ENCODE measurements at places on chromosomes 4 and X.
A peak's percentile ranks its signal among the peaks of the same experiment; 100 is the strongest.

- peak; percentile 3 for DNase-seq
Measured at GRCh38 chr4:73257651-73258435, 755 bp downstream of the ANKRD17 start.

- DNase-seq, result no peak
Measured at GRCh38 chrX:74931214-74931613, 6.0 kb upstream of the NEXMIF start.

DNA sequence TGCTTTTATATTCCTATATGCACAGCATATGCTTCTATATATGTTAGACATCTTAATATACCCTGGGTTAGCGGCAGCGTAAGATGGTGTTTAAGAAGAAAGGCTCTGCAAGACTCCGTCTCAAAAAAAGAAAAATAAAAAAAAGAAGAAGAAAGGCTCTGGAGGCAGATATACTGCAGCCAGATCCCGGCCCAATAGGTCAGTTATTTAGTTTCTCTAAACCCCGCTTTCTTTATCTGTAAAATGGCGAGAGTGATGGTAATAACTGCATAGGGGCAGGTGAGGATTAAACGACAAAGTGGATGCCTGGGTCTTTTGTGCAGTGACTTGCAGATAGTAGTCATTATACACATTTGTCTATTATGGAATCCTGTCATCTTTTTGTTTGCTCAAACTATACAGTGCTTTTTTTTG lies 115.2 kb downstream of the NAA11 start:
- DNase-seq, result no peak

DNA sequence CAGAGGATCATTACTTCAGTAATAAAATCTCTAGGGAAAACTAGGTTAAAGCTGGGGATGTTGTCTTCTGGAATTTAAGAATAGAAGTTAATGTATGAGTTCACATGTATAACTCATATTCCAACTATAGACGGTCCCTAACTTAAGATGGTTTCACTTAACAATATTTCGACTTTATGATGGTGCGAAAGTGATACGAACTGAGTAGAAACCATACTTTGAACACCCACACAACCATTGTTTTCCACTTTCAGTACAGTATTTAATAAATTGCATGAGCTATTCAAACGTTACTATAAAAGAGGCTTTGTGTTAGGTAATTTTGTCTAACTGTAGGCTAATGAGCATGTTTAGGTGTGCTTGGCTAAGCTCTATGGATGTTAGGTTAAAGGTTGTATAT lies 38.7 kb downstream of the CCSER1 start:
- no peak for DNase-seq

- DNase-seq, result no peak
Measured at GRCh38 chr4:127212701-127213100, 420.1 kb upstream of the INTU start.

- no peak for DNase-seq
Measured at GRCh38 chr4:3413675-3414420, 27.9 kb upstream of the HGFAC start.

GRCh38 chr4:179145746-179146525 lies 1703.7 kb upstream of the AGA start:
- DNase-seq, result no peak

DNA sequence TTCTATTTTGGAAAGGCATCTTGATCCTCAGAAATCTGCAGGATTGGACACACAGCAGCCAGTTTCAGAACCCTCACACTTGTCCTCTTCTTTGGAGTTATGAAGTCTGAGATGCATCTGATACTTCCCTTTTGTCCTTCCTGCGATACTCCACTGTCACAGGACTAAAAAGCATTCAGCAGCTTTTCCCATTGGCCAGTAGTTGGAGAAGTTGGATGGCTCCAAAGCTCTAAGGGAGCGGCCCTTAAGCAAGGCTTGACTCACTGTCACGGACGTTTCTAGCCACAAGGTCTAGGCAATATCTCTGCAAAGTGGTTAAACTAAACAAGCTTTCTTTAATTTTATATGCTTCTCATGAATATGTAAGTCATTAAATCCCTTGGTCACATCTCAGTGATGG lies 417.0 kb downstream of the AFF2 start:
- DNase-seq, result no peak

GRCh38 chr4:95165926-95166524 lies 382.7 kb downstream of the UNC5C start:
- no peak for DNase-seq

DNA sequence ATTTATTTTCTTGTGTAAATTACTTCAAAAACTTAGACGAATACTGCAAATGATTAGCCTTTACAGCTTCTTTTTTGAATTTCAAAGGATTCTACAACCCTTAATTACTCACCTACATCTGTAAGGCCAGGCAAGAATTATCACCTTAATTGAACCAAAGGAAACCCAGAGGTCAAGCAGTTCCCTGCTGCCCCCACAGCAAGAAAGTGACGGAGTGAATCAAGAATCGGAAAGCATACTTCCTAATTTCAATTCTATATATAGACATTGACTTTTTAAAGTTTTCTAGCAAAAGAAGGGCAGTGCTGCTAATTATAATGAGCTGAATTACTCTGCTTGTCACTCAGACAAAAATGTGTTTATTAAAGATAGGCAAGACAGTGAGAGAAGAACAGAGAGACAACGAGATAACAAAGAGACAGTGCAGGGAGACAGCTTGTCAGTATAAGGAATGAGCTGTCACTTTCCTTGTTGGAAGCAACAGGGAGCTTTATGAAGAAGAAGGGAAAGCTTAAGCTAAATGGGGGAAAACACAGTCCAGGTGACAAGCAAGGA lies 47.5 kb upstream of the SPANXN4 start:
- DNase-seq, result no peak

DNA sequence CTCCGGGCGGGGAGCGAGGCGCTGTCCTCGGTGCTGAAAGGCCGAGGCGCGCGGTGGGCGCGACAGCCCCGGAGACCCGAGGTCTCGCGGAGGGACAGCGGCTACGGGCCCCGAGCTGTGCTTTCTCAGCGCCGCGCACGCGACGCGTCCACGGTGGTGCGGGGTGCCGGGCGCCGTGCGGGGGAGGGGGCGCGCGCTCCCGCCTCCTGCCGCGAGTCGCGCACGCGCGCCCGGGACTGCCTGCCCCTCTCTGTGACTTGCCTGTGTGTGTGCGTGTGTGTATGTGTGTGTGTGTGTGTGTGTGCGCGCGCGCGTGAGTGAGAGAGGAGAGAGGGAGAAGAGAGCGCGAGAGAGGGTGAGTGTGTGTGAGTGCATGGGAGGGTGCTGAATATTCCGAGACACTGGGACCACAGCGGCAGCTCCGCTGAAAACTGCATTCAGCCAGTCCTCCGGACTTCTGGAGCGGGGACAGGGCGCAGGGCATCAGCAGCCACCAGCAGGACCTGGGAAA lies at the start of gene GRIA2:
TSS of gene GRIA2 (plus strand) at position 358 of the 511 bp plus-strand sequence. CDS start 315 bp downstream, outside the sequence.
- no peak for DNase-seq

DNA sequence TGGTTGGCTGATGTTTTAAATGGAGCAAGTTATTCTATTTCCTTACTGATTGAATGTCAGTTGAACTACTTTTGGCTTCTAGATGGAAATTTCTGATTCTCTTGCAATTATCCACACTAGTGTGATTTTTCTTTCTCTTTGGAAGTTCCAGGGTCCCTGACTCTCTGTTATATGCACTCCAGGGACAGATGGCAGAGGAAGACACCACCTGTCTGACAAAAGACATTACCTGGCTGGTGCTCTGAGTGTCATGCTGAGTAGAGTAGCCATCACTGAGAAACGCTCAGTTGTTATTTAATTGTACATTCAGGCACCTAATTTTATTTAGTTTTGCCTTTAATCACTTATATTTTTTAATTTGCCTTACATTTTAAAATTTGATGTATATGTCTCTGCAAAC lies 105.4 kb upstream of the TLL1 start:
- DNase-seq, result no peak

DNA sequence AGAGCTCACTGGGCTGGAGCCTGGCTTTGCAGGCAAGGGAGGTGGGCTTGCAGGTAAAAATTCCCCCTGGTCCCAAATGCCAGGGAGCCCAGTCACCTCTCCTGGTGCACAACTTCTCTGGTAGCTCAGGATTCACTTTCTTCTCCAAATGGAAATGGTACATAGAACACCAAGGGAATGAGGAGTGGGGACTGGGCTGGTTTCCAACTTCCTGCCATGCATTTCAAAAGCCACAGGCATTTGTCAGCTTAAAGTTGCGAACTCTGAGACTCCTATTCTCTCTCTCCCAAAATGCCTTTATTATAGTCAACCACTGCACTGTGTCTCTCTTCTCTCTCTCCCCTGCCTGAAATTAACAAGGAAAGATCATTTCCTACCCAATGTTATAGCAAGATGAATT lies 177.3 kb downstream of the GRIA3 start:
- DNase-seq, result no peak

- peak; percentile 74 for DNase-seq
Measured at GRCh38 chr4:38128478-38129459, 168.6 kb downstream of the PTTG2 start.

DNA sequence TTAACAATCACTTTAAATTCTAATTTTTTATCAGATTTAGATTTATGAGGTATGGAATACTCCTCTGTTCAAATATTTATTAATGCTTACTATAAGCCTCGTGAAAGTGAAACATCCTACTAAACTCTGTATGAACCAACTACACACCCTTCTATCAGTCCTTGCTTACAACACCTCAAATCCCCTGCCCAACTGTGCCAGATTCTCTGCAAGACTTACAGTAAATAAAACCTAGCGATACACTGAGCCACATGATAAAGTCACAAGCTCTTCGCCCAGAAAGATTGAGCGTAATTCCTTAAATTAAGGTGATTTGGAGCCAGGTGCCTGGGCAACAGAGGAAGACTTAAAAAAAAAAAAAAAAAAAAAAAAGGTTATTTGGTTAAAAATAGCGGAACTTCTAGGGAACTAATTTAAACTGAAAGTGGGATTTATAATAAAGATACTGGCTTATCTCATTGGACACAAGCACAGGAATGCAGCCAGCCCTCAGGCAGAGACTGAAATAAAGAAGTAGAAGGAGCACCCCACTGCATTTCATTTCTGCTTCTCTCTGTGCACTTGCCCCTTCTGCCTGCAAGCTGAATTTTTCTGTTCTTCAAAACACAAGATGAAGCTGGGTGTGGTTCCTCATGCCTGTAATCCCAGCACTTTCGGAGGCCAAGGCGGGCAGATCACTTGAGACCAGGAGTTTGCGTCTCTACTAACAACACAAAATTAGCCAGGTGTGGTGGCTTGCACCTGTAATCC lies 17.5 kb upstream of the C4orf36 start:
- DNase-seq, result no peak

- DNase-seq, result no peak
Measured at GRCh38 chr4:178255172-178255571, 812.9 kb upstream of the AGA start.

GRCh38 chr4:187070158-187070557 lies 346.5 kb upstream of the FAT1 start:
- no peak for DNase-seq

DNA sequence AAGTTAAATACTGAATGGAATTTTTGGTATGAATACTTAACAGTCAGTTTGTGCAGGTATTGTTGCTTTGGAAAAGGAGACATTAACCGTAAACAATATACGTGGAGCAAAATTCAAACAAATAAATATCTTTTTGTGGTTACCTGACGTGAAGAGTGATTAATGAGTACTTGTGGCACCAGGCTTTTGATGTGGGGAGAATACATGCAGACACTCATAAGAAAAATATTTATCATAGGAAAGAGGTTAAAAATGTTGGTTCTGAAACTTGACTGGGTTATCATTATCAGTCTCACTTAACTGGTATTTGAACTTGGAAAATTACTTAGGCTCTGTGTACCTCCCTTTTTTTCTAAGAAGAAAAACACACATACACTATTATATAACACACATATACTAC lies 136.4 kb upstream of the NDST4 start:
- no peak for DNase-seq
